ENCODE measurements at places on chromosomes 7 and 10.

- no peak for DNase-seq
Observed at GRCh38 chr10:68175949-68176348, 56.0 kb downstream of the ATOH7 start.

- no peak for DNase-seq
Observed at GRCh38 chr7:144024213-144024612, 24.1 kb downstream of the OR6B1 start.

DNA sequence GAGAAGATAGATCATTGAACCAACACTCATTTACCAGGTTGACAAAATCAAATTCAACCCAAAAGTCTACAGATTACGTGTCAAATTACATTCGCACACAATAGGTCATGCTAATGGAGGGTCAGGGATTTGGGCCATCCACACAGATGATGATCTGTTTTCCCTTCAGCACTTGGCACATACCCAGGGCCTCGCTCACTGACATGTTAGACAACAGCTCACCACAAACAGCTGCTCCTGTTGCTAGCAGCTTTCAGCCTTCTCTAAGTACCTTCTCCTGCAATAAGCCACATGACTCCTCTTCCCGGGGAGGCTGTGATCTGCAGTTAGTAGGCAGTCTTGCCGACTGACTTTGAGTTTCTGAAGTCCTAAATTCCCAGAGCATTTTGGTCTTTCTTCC lies 18.4 kb downstream of the NKX2-3 start:
- no peak for DNase-seq

DNA sequence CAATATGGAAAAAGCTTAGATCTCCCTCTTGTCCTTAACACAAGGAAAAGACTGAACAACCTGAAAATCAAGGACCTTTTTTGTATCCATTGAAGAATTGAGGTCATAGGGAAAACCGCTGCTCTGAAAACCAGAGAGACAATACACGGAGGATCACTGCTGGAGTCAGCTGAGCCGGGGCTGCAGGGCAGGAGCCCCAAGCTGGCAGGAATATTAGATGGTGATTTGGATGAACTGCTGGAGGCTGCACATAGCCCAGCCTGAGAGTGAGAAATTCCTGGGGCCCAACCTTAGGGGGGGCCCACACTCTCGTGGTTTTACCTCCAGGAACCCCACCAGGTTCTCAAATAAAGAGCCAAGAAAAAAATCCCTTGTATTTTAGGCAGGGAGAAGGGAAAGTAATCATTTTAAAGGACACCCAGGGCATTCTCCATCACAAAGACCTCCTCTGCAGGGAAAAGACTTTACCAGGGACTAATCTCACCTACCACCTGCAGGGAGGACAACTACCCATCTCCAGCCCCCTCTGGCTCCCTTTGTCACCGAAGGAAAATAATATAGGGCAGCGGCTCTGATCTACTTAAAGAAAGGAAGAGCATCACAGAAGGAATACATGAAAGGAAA lies 55.4 kb upstream of the RNF32 start:
- no peak for DNase-seq

- no peak for DNase-seq
Observed at GRCh38 chr7:47906883-47907282, 41.4 kb downstream of the PKD1L1 start.

DNA sequence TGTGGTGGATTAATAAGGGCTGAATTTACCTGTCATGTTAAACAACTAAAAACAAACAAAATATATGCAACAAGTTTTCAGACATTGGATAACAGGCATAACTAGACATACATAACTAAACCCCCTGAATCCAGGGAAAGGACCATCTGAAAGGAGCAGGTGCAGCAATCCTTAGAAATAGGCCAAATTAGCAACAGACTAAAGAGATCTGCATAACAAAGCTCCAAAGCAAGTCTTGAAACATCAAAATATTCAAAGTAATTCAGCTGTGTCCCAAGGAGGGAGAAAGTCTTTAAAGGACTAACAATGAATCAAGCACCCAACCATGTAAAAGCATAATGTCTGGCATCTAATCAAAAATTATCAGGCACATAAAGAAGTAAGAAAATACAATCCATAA lies 475.1 kb downstream of the GRID1 start:
- DNase-seq = no peak

DNA sequence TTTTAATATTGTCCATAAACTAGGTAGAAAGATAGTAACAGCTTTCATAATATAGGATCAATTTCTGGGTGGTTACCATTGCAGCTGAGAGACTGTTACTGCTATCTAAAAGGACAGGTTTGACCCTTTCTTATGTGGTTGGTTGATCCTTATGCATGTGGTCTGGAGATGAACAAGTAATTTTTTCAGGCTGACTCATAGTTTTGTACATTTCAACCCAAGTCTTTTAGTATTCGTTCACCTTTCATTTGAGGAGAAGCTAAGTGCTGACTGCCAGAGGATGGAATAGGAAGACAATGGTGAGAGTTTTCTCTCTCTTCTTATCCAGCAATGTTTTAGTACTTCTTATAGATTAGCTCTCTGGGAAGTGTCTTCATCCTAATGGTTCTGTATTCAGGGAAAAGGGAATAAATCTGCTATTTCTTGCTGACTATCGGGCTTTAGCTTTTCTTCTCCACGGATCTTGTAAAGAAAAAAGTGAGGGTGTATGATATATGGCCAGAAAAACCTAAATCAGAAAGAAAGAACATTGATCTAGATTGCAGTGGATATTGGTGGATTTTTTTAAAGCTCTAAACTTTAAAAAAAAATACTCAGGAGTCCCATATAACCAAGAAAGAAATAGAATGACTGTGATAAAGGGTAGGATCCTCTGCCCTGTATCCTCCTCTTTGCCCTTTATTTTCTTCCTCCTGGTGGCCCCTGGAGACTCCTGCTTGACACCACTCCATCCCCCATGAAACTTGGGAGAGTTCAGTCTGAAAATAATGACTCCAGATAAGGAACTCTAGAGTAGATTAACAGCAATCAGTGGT lies 88.0 kb downstream of the CPED1 start:
- no peak for DNase-seq

- DNase-seq = no peak
Observed at GRCh38 chr7:141306081-141306480, 232.2 kb downstream of the TMEM178B start.

- DNase-seq = no peak
Observed at GRCh38 chr7:19815546-19815945, 42.1 kb upstream of the TMEM196 start.

- DNase-seq = no peak
Observed at GRCh38 chr7:136890399-136890798, 21.9 kb downstream of the CHRM2 start.

DNA sequence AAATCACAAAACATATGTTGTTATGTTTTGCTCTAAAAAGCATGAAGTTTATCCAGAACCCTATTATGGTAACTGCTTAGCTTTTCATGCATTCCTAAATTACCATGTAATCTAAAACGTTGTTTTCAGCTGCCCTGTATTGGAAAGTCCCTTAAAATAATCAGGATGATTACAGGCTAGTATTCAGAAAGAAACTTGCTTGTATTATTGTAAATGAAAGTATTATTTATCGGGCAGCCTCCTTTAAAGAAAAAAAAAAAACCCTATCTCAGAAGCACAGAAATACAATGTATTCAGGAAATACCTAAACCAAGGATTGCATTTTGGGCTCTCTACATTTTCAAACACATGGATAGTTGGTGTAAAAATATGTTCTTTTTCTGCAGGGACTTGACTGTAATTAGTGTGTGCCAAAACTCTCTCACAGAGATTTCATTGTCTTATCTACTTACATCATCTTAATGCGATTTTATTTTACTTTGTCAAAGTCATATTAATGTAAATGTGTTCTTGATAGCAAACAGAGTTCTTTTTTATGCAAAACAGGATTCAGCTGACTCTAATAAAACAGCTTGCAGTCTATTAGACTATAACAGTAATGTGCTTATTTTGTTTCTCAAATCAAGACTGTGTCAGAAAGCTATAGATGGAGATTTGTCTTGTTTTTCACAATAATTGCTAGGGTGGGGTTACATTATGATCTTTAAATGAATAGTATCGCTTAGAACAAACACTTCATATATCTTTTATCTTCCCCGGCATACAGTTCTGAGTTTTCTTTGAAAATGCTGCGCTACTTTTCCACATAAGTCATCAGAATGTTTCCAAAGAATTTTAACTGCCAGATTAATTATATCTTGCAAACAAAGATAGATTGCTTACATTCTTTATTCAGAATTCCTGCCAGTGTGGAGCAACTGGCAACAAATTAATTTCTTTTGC lies 65.3 kb upstream of the ARID5B start:
- no peak for DNase-seq

GRCh38 chr10:86044029-86044428 lies 322.6 kb downstream of the GRID1 start:
- no peak for DNase-seq

GRCh38 chr10:68831961-68832455 lies 4.7 kb downstream of the STOX1 start:
- no peak for DNase-seq

DNA sequence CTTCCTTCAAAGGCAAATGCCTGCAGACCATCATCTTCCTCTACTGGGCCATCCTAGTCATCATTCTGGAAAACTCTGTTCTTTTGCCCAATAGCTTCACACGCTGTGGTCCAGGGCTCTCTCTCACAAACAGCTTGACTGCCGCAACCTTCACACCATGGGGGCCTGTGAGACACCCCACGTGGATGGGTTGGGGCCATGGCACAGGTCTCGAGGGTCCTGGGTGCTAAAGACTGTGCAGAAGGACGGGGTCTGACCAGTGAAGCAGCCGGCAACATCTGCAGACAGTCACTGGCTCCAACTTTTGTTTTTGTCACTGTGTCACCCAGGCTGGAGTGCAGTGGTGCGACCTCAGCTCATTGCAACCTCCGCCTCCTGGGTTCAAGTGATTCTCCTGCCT lies 28.1 kb downstream of the BRI3 start:
- DNase-seq = no peak

- no peak for DNase-seq
Observed at GRCh38 chr10:37712489-37713131, 144.8 kb downstream of the ZNF248 start.

DNA sequence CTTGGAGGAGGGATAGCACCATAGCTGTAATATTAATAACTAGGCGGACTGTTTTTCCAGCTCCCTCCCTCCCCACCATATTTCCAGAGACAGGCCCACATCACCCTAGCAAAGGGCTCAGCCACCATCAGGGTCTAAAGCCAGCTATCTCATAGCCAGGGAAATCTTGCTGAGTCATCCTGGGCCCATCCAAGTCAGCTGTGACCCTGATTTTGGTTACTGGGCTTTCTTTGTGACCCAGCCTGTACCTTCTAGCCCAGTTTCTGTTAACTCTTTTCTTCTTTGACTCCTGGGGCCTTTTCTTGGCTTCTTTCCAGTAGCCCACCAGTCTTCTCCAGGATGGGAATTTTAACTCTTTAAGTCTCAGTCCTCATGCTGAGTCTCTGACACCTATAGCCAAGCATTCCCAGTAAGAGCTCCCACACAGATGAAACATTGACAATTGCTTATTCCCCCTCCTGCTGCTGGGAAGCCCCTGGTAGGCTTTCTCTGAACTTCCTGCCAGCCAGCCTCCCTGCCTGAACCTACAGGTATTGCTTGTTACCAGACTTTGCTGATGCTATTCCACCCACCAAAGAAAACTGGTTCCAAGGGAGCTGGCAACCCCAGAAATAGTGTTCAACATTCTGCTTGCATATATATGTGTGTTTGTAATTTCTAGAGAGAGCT lies 34.8 kb upstream of the ADO start:
- no peak for DNase-seq

- no peak for DNase-seq
Observed at GRCh38 chr7:101687791-101688182, 58.7 kb upstream of the MYL10 start.

DNA sequence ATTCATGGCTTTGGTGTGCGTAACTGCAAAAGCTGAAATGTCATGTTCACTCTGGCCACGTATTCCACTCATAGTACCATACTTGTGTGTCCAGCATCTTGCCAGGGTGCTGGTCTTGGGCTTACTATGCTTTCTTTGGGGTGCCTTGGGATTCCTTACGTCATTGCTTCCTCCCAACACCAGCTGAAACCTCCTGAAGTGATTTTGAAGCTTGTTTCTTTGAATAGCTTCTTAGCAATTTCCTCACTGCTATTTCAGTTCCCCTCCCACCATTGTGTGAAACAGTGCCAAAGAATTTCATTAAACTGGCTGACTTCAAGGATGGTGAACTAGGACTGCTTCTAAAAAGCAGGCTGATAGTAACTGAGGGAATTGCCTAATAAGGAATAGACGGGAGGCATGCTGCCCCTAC lies 36.9 kb downstream of the ENTPD1 start:
- DNase-seq = no peak

DNA sequence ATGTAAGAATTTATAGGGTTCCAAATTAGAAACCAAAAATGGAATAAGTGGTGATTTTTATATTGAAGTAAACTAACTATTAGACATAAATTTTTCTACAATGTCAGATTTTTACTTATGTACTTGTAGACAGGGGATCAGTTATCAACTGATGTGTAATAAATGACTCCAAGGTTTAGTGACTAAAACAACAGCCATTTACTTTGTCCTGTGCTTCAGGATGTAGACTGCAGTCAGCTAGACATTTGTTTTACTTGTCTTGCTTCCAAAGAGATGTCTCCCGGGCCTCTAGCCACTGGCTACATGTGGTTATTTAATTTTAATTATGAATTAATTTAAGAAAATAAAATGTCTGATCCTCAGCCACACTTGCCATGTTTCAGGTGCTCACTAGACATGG lies 249.7 kb upstream of the IGFBP3 start:
- no peak for DNase-seq

- DNase-seq = no peak
Observed at GRCh38 chr10:80894797-80895467, 357.2 kb downstream of the SH2D4B start.

- no peak for DNase-seq
Observed at GRCh38 chr10:71705582-71705981, 14.0 kb downstream of the C10orf105 start.

GRCh38 chr7:42262964-42263363 lies 26.0 kb upstream of the GLI3 start:
- peak; percentile 40 for DNase-seq

GRCh38 chr10:101043363-101043707 lies 12.3 kb downstream of the SFXN3 start:
- no peak for DNase-seq

DNA sequence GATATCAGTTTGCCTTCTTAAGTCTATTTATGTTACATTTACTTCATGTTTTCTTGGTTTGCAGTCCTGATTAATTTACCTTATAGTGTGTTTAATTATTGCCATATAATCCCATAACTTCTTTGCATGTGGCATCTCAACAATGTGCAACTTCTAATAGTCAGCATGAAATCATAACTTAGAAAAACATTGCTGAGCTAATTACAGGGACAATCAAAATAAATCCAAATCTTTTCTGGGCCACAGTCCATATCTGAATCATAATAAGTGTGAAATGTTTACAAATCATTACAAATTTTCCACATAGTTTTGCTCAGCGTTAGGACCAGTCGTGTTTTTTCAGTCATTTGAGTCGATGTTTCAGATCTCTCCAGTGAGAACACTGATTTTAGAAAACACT lies 29.1 kb upstream of the CABCOCO1 start:
- DNase-seq = no peak
